Epithelial cell of umbilical artery (primary cell): ENCODE measurements at places on chromosomes 5 and 9. TPM values are rescaled to one million over a fixed set of nuclear protein-coding genes. Genes with fewer than 3 reads are reported as not detected.

OR1J2 gene
- total RNA-seq = not detected in 2 replicates

KCNV2 gene
- total RNA-seq = not detected in 2 replicates

CFAP157 gene
- total RNA-seq = not detected in 2 replicates

IGIP gene
- total RNA-seq = 3.2 and 3.3 TPM in 2 replicates

STK10 gene
- 24.7 and 35.0 TPM in 2 replicates for total RNA-seq

FRMD3 gene
- total RNA-seq = 0.76 and 5.8 TPM in 2 replicates

SPACA9 gene
- 1.6 and 2.0 TPM in 2 replicates for total RNA-seq

FGF18 gene
- not detected in 2 replicates for total RNA-seq

FAM153A gene
- not detected in 2 replicates for total RNA-seq

SNAPC4 gene
- 9.0 and 12.3 TPM in 2 replicates for total RNA-seq

GDNF gene
- total RNA-seq = not detected in 2 replicates
